ENCODE measurements at places on chromosomes 6 and 20. TPM values are rescaled to one million over a fixed set of nuclear protein-coding genes. Genes with fewer than 3 reads are reported as not detected.
A peak's percentile ranks its signal among the peaks of the same experiment; 100 is the strongest.

Gene TGM3
- total RNA-seq: not detected

Gene PTK7
- 26.4 TPM for total RNA-seq

Gene ELOVL4
- not detected for total RNA-seq

Gene ADGB
- total RNA-seq: not detected

DNA sequence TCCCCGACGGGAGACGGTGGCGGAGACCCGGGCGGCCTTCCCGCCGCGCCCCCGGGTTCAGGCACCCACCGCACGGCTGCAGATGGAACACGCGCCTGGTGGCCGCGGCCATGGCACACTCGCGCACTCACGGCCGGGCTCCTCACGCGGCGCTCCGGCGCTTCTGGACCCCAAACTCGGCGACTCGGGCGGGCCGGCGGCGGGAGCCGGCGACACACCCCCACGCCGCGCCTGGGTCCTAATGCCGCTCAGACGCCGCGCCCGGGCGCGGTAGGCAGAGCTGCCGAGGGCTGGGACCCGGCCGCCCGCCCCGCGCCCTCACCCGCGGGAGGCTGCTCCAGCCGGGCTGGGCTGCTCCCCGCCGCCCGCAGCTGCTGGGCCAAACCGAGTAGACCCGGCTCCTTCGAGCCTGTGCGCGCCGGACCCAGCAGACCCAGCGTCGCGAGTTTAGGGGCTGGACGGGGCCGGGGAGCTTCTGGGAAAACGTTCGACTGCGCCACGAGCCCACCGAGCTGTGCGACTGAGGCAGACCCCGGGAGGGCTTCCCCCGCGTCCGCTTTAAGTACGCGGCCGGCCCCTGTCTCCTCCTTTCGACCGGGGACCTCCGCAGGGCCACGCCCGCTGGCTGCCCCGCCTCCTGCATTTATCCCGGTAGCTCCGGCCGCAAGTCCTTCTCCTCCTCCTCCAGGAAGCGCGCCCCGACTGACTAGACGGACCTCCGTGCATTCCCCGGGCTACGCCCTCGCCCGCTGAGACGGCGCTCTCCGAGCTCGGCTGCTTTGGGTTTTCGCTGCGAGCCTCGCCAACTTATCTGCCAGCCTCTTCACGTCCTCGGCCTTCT, at the start of gene SLC4A11:
Gene SLC4A11 (minus strand): TSS at position 165 of the 841 bp plus-strand sequence. CDS start 53 bp downstream, at position 112.
- peak within 1 kb of the TSS; percentile 68 for H3K4me3 ChIP-seq
- no peaks in the 10 kb centered on the region for H3K36me3 ChIP-seq
- peaks cover 27% of the 10 kb centered on the region for H3K4me1 ChIP-seq
- DNase-seq: peak; percentile 55
- H3K27ac ChIP-seq: no peak within 1 kb of the TSS

DNA sequence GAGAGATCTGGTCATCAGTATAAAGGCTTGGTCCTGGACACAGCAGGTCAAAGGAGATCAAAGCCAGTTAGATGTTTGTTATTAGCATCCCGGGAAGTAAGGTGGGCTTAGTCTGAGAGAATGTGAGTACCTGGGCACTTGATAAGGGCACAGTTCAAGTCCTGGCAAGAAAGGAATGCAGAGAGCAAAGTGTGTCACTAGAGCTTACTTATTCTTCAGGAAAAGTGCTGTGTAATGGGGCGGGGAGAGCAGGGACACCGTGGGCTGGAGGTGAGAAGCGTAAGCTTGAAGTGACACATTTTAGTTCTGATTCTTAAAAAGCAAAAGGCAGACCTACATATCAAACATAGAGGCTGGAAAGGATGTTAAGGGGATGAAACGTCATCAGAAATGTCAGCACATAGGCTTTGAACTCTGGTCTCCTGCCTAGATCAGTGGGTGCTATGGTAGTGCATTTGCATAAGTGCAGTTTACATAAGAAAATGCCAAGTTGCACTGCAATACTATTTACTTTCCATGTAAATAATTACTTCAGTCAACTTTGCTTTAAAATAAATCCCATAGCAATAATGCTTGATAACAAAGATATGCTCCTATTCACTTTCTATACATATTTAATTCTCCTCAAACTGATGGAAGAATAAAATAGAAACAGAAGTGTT, 2.6 kb downstream of the SAMD5 start:
- H3K4me3 ChIP-seq: no peak overlapping the region
- no peaks in the 10 kb centered on the region for H3K36me3 ChIP-seq
- DNase-seq: no peak

DNA sequence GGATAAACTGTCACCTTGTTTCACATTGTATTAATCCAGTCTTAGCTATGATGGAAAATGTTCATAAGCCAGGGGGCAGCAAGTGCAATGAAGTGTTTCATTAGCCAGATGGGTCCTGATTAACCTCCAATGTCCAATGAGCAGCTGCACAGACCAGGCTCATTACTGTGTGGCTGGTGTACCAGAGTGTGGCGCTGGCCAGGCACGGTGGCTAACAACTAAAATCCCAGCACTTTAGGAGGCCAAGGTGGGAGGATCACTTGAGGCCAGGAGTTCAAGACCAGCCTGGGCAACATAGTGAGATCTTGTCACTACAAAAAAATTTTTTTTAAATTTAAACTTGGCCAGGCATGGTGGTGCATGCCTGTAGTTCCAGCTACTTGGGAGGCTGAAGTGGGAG, 201.7 kb upstream of the FOXQ1 start:
- no peaks in the 10 kb centered on the region for H3K27me3 ChIP-seq
- H3K36me3 ChIP-seq: no peaks in the 10 kb centered on the region
- no peak for DNase-seq
- peaks cover 9% of the 10 kb centered on the region for H3K4me1 ChIP-seq
- H3K4me3 ChIP-seq: no peak overlapping the region

DNA sequence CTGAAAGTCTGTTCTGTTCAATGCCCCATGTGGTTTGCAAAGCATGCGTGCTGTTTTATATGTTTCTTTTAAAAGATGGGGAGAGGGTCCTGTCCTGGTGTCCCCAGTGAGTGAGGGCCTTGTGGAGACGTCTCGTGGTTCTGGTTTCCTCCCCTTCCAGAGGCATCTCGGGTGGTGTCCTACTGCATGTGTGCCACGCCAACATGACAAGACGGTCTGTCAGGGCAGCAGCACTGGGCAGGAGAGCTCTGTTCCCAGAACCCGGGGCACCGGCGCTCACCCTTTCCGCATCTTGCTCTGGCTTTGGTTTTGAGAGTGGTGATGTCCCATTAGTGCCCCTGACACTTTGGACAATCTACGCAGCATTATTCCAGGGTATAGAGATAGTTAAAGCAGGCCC, 275.6 kb downstream of the CDH4 start:
- no peak overlapping the region for H3K27ac ChIP-seq
- no peaks in the 10 kb centered on the region for H3K27me3 ChIP-seq
- no peaks in the 10 kb centered on the region for H3K36me3 ChIP-seq

- H3K4me3 ChIP-seq: no peak overlapping the region
- H3K36me3 ChIP-seq: no peaks in the 10 kb centered on the region
- no peak for DNase-seq
- no peaks in the 10 kb centered on the region for H3K27me3 ChIP-seq
- no peak overlapping the region for H3K27ac ChIP-seq
- H3K4me1 ChIP-seq: peaks cover 7% of the 10 kb centered on the region
These were observed 166.1 kb downstream of the HS3ST5 start for GRCh38 chr6:114176726-114177125.

- H3K4me3 ChIP-seq: no peak overlapping the region
- H3K36me3 ChIP-seq: no peaks in the 10 kb centered on the region
- DNase-seq: no peak
- peaks cover 5% of the 10 kb centered on the region for H3K4me1 ChIP-seq
These were observed 173.6 kb upstream of the SGK1 start for GRCh38 chr6:134491477-134491876.

DNA sequence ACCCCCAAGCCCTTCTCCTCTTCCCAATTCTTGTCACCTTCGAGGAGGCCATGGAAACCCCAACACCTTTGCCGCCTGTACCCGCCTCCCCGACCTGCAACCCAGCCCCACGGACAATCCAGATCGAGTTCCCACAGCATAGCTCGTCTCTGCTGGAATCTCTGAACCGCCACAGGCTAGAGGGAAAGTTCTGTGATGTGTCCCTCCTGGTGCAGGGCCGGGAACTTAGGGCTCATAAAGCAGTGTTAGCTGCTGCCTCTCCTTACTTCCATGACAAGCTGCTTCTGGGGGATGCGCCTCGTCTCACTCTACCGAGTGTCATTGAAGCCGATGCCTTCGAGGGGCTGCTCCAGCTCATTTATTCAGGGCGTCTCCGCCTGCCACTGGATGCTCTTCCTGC, 675 bp downstream of the ZBTB9 start:
- no peaks in the 10 kb centered on the region for H3K27me3 ChIP-seq
- DNase-seq: no peak
- H3K36me3 ChIP-seq: no peaks in the 10 kb centered on the region

DNA sequence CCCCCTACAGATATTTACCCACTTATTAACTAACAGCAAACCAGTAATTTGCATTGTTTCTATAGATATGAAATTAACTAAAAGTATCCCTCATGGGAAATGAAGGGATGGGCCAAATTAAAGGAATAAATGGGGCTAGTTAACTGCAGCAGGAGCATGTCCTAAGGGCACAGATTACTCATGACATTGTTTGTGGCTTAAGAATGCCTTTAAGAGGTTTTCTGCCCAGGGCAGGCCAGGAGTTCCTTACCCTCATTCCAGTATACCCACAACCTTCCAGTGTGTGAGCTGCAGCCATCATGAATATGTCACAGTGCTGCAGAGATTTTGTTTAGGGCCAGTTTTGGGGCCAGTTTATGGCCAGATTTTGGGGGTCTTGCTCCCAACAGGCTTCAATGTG, 1101.9 kb downstream of the PRIM2 start:
- no peaks in the 10 kb centered on the region for H3K4me1 ChIP-seq
- no peaks in the 10 kb centered on the region for H3K36me3 ChIP-seq
- no peak overlapping the region for H3K27ac ChIP-seq
- DNase-seq: no peak

DNA sequence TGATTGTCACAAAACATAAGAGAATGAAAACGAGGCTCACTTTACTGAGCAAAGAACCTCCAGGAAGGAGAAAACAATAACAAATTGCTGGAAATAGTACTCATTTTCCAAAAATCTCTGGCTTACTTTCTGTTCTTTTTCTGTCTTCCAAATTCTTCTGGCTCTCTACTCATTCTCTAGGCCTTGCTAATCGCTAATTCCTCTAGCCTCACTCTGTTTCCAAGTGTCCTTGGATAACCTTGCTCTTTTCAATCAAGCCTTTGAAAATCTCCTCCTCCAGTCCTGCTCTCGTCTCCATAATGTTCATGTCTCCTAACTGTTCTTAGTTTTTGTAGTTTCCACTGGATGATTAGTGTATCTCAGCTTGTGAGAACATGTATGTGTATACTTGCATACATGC, 96.2 kb upstream of the MAP7 start:
- H3K27ac ChIP-seq: peak overlapping the region; percentile 72
- H3K4me3 ChIP-seq: no peak overlapping the region
- no peaks in the 10 kb centered on the region for H3K27me3 ChIP-seq

- H3K27ac ChIP-seq: no peak overlapping the region
- H3K36me3 ChIP-seq: no peaks in the 10 kb centered on the region
- no peak overlapping the region for H3K4me3 ChIP-seq
- peaks cover 1% of the 10 kb centered on the region for H3K4me1 ChIP-seq
- no peaks in the 10 kb centered on the region for H3K27me3 ChIP-seq
- DNase-seq: no peak
These were observed 11.5 kb upstream of the ZBTB22 start for GRCh38 chr6:33329058-33329457.

DNA sequence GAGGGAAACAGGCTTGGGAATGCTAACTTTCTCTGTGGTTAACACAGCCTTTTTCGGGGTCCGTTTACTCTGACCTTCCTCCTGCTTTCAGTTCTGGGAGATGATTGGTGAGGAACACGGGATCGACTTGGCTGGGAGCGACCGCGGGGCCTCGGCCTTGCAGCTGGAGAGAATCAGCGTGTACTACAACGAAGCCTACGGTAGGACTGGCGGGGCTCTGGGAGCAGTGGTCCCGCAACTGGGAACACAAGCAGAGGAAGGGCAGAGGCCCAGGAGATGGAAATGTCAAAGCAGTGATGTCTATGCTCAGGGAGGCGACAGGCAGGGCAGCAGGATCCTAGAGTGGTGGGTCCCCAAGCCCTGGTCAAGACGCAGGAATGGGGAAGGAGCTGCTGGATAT, 3.5 kb downstream of the TUBB1 start:
- peaks cover 5% of the 10 kb centered on the region for H3K36me3 ChIP-seq
- no peak for DNase-seq
- peaks cover 15% of the 10 kb centered on the region for H3K4me1 ChIP-seq
- no peak overlapping the region for H3K27ac ChIP-seq
- no peaks in the 10 kb centered on the region for H3K27me3 ChIP-seq

DNA sequence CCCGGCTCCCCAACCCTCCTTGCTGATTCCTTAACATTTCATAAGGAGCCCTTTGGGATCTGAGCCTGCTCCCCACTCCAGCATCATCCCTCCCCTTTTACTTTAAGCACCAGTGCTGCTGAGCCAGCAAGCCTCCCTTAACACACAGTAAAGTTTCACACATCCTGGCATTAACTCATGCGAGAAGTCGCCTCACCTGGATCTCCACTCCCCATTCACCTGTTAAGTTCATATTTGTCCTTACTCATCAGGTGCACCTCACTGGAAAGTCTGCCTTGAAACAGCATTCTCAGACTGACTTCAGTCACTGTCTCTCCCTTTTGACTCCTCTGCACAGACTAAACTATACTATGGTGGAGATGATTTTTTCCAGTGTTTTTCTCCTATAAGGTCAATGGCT, 47.8 kb upstream of the MAP7 start:
- H3K27me3 ChIP-seq: no peaks in the 10 kb centered on the region
- H3K4me3 ChIP-seq: no peak overlapping the region
- H3K4me1 ChIP-seq: no peaks in the 10 kb centered on the region
- no peak overlapping the region for H3K27ac ChIP-seq
- no peaks in the 10 kb centered on the region for H3K36me3 ChIP-seq

DNA sequence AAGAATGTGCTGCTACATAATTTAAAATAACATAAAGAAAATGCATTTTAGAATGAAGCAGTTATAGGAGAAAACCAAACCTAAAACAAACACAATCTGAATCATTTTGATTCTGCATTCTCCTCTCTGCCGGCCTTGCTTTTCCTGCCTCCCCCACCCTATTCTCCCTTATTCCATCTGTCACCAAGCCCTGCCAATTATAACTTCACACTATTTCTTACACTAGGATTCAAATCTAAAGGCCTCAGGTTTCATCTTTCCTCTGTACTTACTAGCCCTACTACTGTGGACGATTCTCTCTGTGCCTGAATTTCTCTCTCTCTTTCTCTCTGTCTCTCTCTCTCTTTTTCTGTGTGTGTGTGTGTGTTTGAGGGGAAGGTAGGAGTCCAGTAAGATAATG, 18.7 kb upstream of the PRIM2 start:
- DNase-seq: no peak
- H3K4me1 ChIP-seq: no peaks in the 10 kb centered on the region
- H3K36me3 ChIP-seq: no peaks in the 10 kb centered on the region
- H3K27me3 ChIP-seq: no peaks in the 10 kb centered on the region

DNA sequence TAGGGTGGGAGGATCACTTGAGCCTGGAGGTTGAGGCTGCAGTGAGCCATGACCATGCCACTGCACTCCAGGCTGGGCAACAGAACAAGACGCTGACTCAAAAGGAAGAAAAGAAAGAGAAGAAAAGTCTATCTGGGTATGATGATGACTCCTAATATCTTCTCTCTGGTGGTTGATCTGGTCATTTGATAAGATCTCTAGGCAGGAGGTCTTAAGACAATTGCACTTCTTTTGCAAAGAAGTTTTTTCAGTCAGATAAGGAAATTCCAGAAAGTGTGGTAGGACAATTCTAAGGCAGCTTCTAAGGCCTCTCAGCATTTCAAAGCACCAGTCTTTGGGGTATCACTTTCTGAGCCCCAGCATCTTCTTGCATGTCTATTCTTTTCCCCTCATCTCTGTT, 7.7 kb upstream of the AIF1 start:
- H3K36me3 ChIP-seq: no peaks in the 10 kb centered on the region
- H3K4me3 ChIP-seq: no peak overlapping the region
- no peak for DNase-seq
